ENCODE measurements at places on chromosomes 12 and 14.

DNA sequence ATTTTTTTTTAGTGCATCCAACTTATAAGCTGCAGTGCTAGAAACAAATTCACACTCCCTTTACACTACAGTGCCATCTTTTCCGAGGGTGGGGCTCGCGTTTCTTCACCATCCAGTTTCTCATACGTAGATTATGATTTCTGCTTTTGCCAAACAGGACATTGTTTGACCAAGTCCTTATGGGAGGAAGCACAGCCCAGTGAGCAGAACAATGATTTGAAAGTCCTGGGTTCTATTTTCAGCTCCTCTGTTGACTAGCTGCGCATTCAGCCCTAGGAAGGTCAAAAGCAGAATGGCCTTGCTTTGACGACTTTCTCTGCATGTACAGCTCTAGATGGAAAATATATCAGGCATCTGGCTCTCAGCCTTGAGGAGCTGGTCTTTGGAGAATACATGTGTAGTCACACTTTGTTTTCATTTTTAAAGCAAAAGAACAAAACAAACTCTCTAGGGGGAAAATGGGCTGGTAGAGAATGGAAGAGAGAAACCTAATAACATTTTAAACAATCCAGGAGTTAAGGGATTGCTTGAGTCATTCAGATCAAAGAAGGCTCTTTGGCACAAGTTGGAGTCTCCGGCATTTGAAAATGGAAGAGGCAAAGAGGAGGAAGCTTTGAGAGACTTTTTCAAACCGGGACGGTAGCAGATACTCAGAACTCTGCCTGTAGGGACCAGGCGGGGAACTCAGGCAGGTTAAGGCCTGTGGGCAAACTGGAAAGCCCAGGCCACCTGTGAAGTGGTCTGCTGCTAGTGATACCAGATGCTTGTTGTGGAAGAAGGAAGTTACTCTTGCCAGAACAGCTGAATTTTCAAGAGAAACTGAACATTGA is 257.3 kb upstream of the PLEKHG7 start:
- DNase-seq, result no peak

DNA sequence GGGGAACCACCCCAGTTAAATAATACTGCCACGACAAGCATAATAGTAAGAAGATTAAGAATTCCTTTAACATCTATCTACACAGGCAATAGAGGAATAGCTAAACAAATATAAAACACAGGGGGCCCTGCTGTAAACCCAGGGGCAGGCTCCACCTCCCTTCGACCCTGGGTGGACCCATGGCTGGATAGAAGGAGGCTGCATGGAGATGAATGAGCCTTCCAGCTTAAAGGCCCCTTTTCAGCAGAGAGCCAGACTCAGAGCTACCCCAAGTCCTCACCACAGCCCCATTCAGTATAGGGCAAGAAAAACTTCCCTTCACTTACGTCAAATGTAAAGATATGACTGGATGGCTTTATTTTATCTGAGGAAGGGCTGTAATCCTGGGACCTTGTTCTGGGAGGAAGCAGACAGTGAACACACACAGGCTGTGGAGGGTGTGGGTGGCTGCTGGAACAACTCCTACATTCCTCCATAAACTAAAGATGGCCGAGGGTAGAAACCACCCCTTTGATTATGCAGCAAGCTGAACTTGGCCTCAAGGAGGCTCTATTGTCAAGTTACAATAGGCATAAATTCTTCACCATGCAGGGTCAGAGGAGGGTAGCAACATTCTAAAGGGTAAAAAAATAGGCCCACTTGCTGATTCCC is 30.4 kb downstream of the NUAK1 start:
- DNase-seq, result no peak

DNA sequence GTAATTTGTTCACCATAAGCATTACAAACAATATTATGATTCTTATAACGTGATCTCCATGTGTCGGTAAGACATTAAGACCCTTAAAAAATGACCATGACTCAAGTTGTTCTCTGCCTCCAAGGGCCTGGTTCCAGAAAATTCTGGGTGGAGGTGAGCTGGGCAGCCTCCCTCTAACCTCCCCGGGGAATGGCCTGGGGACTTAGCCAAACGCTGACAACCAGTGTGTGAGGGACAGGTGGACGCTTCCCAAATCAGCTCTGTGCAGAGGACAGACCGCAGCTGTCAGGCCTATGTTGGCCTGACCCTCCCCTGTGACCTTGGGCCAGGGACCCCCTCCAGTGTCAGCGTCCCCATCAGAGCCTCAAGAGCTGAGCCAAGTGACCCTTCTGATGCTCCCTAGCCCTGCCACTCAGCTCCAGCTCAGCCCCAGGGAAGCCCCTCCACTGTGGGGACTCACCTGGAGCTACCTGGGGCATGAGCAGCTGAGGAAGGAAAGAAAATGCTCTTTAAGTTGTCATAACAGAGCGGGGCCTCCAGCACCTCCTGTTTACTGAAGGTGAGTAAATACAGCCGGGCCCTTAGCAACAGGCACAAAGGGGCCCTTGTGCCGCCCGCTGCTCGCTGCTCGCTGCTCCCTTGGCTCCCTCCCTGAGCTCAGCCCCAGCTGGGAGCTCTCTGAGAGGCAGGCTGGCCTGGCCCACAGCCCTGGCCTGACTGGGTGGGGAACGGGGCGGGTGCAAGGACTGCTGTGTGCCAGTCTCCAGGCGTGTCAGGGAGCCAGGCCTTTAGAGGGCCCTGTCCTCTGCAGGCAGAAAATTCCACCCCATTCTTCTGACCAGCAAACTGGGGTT is 116.6 kb downstream of the CALM1 start:
- DNase-seq, result no peak

DNA sequence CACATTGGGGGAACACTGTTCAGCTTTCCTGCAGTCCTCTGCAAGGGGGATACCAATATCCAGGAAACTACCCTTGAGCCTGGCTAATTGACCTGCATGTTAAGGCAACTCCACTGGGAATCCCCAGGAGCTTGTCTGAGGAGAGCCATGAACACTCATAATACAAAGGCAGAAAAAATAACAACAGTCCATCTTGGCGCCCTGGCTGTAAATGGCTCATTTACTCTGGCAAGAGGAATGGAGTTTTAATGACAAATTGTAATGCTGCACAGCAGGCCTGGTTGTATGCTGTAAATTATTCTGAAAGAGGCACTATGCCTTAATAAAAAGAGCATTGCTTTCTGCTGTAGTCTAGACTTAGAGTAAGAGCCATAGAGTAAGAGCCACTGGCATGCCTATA is 58.3 kb downstream of the SLC8A3 start:
- DNase-seq, result no peak

- DNase-seq, result no peak
Measured at GRCh38 chr12:75756111-75756510, 244.7 kb upstream of the KRR1 start.

DNA sequence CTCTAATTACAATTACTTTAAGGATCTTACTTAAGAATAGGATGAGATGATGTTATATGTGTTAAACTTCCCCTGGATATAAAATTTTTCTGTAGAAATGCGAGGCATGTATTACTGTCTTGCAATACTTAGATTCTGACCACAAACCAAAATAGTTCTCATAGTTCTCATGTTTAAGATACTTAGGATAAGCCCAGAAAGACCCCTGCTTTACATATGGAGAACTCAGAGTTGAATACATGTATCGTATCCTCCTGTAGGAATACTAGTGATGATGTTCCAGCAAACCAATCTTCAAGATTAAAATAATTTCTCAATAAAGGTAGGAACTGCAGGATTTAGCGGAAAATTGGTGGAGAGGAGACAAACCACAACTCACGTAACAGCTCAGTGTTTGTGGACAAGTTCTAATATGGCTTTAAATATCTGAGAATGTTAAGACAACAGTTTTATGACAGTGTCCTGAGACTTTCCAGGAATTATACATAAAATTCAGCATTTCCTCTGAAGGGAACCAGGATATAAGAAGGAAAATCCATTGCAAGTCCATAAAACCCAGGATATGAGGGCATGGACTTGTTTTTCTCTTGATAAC is 114.7 kb upstream of the CRY1 start:
- DNase-seq, result no peak

DNA sequence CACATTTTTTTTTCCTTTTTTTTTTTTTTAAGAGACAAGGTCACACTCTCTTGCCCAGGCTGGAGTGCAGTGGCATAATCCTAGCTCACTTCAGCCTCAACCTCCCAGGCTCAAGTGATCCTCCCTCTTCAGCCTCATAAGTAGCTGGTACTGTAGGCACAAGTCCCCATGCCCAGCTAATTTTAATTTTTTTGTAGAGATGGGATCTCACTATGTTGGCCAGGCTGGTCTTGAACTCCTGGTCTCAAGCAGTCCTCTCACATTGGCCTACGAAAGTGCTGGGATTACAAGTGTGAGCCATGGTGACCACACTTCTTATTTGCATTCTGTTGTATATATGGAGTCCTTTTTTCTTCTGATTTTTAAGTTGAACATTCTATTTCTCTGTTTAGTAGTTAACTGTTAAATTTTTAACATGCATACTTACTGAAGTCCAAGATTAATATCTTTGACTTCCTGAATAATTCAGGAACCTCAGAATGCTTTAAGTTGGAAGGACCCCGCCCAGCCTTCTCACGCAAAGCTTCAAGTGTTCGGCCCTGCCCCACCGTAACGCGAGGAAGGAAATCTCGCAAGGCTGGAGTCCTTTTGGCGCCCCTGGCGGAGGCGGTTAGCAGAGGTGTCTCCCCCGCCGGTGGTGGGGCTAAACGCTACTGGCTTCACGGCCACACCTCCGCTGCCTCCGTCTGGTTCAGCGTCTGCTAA is 21.6 kb downstream of the SPATS2 start:
- no peak for DNase-seq

GRCh38 chr14:51400139-51400538 is 160.1 kb downstream of the TMX1 start:
- DNase-seq, result no peak

DNA sequence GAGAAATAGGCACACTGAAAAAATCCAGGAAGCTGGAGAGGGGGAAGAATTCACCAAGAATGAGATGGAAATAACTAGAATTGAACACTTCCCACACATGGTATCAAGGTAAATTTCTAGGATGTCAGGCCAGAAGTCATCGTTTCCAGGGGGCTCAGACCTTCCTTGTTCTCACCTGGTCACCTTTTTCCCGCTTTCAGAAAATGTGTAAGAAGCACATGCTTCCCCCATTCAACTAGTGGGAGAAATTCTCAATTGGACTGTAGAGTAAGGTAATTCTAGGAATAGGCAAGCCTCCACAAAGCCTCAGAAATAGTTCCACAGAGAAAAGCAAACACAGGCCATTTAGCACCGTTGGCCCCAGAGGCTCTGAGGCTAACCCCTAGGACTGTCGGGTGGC is 2.8 kb upstream of the PTMS start:
- DNase-seq, result no peak

DNA sequence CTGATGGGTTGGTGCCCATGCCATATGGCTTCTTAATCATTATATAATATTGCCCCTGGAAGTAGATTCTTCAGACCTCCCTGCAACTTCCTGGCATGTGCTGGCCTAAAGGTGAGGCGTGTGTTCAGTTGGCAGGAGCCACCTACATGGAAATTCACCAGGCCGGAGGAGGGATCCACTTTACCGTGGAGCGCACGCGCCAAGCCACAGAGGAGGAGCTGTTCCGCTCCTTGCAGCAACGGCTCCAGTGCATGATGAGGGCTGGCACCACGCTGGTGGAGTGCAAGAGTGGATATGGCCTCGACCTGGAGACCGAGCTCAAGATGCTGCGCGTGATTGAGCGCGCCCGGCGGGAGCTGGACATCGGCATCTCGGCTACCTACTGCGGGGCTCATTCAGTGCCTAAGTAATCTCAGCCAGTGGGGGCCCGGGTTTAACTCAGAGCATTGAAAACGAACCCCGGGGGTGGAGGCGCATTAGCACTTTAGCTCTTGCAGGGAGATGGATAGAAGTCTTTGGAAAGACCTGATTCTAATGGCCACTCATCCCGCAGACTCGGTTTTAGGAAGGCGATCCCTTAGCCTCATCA is 13.5 kb downstream of the AMDHD1 start:
- DNase-seq, result no peak

DNA sequence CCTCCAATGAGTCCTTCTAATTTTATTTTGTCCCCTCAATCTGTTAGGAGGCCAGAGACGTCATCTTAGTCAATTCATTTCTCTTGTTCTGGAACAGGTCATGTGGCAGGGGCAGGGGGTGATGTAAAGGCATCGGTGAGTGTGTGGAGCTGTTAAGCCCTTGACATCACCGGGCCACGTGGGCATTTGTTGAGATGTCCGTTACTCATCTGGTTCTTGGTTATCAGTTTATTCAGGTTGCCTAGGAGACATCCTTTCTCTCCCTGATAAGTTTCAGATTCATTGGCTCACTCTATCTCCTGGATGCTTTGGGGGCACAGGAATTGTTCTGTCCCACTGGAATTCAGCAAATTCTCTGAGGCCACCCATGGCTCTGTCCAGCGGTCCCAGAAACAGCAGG is 33.6 kb upstream of the SEL1L start:
- DNase-seq, result no peak

GRCh38 chr14:34086223-34086757 is 135.4 kb upstream of the EGLN3 start:
- no peak for DNase-seq

DNA sequence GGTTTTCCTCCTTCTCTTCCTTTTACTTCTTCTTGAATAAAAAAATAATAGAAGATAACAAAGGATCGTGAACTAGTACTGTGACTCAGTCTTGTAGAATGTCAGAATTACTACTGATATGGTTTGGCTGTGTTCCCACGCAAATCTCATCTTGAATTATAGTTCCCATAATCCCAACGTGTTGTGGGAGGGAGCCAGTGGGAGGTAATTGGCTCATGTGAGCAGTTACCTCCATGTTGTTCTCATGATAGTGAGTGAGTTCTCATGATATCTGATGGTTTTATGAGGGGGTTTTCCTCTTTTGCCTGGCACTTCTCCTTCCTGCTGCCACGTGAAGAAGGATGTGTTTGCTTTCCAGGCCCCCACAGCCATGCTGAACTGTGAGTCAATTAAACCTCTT is 549.6 kb downstream of the DIO2 start:
- DNase-seq, result no peak

DNA sequence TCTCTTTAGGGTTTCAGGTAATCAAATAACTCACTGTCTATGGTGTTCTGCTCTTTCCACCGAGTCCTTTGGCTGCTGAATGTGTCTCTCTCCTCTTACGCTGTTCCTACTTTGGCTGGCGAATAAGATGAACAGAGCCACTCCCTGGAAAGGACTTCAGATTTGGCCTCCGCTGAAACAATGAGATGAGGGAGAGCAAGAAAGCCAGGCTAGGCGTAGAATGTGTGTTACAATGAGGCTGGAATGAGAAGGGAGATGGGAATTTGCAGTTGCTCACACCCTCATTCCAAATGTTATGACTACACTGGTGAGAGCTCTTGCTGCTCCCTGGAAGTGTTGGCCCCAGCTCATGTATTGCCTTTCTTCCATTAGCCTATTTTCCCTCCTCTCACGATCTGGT is at the start of gene MFAP5:
TSS of gene MFAP5 (minus strand) at position 234 of the 400 bp plus-strand sequence. CDS start 722 bp downstream, outside the sequence.
- DNase-seq, result no peak

DNA sequence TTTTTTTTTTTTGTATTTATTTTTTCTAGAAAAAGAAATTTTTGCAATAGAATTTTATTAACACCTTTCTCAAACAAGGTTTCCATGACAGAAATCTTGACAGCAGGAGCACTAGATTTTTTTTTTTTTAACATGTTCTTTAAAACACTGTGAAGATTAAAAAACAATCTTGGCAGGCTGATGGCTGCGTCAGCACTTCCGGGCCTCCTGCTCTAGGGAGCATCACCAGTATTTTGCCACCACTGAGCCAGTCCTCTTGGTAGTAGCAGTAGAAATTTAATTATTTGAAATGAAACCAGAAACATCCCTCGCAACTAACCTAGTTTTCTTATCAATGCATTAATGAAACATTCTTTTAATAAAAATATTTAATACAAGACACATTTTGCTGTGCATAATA is 99.6 kb downstream of the APAF1 start:
- DNase-seq, result no peak

- DNase-seq, result no peak
Measured at GRCh38 chr14:43215524-43215923, 1291.6 kb downstream of the FSCB start.
